Endothelial cell of umbilical vein (primary cell): ENCODE measurements at places on chromosomes 16 and 17. TPM values are rescaled to one million over a fixed set of nuclear protein-coding genes. Genes with fewer than 3 reads are reported as not detected.

DNA sequence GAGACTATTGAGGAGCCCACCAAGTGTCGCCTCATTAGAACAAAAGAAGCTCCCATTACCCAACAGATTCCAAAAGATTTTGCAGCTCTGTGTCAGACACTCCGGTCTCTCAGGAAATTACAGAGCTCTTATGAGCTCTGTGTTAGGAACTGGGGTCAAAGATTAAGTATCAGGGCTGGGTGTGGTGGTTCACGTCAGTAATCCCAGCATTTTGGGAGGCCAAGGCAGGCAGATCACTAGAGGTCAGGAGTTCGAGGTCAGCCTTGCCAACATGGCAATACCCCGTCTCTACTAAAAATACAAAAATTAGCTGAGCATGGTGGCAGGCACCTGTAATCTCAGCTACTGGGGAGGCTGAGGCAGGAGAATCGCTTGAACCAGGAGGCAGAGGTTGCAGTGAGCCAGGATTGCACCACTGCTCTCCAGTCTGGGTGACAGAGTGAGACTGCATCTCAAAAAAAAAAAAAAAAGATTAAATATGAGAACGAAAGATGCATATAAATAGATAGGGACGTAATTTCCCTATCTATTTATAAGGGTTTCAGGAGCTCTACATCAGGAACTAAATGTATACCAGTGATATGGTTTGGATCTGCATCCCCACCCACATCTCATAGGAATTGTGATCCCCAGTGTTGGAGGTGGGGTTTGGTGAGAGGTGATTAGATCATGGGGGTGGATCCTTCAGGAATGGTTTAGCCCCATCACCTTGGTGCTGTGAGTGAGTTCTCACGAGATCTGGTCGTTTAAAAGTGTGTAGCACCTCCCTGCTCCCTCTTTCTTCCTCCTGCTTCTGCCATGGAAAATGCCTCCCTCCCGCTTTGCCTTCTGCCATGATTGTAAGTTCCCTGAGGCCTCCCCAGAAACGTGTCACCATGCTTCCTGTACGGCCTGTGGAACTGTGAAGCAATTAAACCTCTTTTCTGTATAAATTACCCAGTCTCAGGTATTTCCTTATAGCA lies 111.4 kb downstream of the PRKCA start:
- DNase-seq = no peak

GRCh38 chr16:31505483-31505882 lies 2.7 kb downstream of the RUSF1 start:
- no peak for DNase-seq

- no peak for DNase-seq
These were observed 14.1 kb upstream of the CIBAR2 start for GRCh38 chr16:85126394-85126704.

Gene GAST
- polyA plus RNA-seq = not detected in 2 replicates

GRCh38 chr17:8503807-8504206 lies 68.1 kb downstream of the NDEL1 start:
- DNase-seq = no peak

DNA sequence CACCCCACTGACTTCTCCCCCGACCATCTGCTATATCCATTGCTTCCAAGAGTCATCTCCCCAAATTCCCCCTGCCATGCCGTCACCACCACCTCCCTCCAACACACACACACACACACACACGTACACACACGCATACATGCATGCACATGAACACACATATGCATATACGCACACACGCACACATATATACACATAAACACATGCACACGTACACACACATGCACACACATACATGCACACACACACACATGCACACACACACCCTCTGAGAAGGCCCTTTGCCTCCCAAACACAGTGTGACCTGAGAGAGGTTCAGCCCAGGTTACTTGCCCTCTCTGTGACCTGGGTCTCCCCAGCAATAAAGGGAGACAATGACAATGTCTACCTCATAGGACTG lies 95.1 kb downstream of the ZNF423 start:
- DNase-seq = no peak

DNA sequence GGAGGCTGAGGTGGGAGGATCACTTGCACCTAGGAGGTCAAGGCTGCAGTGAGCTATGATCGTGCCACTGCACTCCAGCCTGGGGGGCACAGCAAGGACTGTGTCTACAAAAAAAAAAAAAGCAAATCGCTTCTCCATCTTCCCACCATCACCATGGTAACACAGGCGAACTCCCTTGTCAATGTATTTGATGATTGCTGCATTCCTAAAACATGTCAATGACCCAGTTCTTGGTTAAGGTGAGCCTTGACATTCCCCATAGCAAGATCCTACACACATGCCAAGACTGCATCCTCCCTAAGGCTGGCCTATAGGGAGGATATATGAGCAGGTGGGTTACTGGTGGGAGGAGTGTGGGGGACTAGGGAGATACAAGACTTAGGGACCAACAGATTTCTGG lies 12.2 kb downstream of the CNTNAP1 start:
- no peak for DNase-seq

DNA sequence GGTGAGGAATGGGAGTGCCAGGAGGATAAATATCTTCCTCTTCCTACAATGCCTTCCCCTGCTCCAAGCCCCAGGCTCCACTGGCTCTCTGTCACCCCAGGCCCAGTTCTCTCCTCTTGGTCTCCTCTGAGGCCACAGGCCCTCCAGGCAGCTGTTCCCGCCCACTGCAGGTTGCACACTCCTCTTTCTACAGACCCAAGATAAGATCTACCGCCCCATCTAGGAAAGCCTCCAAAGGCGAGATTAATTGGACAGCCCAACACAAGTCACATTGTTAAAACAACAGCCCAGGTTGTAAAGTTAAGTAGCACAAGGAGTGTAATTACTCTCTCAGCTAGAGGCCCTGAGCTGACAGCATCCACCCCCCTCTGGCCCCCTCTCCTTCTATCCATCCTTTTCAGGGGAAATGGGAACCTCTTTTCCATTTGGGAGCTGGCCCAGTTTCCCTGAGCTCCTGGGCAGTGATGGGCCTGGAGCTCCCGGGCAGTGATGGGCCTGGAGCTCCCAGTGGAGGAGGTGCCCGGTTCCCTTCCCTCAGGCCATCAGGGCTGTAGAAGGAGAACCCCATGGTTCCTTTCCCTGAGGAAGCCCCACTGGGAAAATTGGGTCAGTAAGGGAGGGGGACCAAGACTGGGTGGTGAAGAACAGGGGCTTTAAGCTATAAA lies 7.3 kb downstream of the DLX4 start:
- no peak for DNase-seq

Gene CCL16
- polyA plus RNA-seq = 0.18 TPM in 1 of 2 replicates, not detected in the other

GRCh38 chr16:5446623-5447240 lies 349.1 kb upstream of the EEF2KMT start:
- no peak for DNase-seq

Gene ADORA2B
- polyA plus RNA-seq = 8.8 and 10.1 TPM in 2 replicates

- DNase-seq = no peak
These were observed 4.2 kb upstream of the GNA13 start for GRCh38 chr17:65060631-65061254.

GRCh38 chr17:77370586-77370985 lies 229.8 kb downstream of the SEC14L1 start:
- DNase-seq = no peak

GRCh38 chr16:88456356-88457292 lies 3.5 kb downstream of the ZFPM1 start:
- DNase-seq = no peak

DNA sequence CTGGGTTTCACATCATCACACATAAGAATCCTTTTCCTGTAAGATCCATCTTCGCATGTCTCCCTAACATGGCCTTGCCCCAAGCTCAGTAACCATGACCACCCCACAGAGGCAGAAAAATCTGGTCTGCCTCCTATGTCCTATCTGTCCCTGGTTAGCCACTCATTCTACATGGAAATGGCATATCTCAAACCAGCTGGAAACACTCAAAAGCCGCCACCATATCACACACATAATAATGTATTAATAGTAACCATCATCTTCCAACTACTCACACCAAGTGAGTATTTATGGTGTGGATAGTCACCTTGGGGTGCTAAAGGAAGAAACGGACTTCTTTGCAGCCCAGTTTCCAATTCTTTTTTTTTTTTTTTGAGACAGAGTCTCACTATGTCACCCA lies 11.4 kb downstream of the FAM117A start:
- no peak for DNase-seq

Gene RNF227
- polyA plus RNA-seq = 0.76 TPM in 2 replicates

Gene ZNF597
- 0.72 and 0.75 TPM in 2 replicates for polyA plus RNA-seq

DNA sequence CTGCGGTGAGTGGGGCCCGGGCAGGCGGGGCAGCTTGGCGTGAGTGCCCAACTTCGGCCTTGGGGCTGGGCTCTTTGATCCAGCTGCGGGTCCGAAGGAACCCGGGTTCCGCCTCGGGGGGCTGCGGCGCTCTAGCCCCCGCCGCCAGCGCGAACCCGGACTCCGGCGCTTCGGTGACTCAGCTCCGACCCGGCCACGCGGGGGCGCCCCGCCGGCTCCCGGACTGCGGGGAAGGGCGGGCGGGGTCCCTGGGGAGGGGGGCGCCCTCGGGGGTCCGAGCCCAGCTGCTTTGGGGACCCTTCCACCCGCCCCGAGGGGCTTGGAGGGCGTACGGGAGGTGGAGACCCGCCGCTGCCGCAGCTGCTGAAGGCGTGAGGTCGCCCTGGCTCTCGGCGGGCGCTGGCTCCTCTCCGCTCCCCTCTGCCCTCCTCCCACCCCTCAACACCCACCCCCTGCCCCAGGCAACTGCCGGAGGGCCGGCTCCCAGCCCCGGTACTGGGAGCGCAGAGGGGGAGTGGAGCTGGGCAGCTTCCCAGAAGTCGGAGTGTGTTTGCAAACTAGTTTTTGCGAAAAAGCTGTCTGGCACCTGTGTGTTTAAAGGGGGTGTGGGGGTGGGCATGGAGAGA lies 516 bp downstream of the CPNE2 start:
- DNase-seq = peak; percentile 48

- DNase-seq = no peak
These were observed 12.1 kb downstream of the ATP2C2 start for GRCh38 chr16:84380405-84380804.

GRCh38 chr16:3716831-3717234 lies 491 bp downstream of the TRAP1 start:
- peak; percentile 32 for DNase-seq

GRCh38 chr16:50822671-50823070 lies 80.8 kb downstream of the CYLD start:
- DNase-seq = no peak

GRCh38 chr17:12406623-12407215 lies 259.0 kb upstream of the MYOCD start:
- no peak for DNase-seq

- no peak for DNase-seq
These were observed 28.4 kb upstream of the ZFPM1 start for GRCh38 chr16:88424587-88425235.

- no peak for DNase-seq
These were observed 4.3 kb upstream of the HSF5 start for GRCh38 chr17:58492238-58493121.

Gene GALNS
- 21.8 and 23.2 TPM in 2 replicates for polyA plus RNA-seq

Gene HAP1
- 0.07 and 0.11 TPM in 2 replicates for polyA plus RNA-seq

GRCh38 chr17:74119049-74119580 lies 84.4 kb upstream of the RPL38 start:
- no peak for DNase-seq

DNA sequence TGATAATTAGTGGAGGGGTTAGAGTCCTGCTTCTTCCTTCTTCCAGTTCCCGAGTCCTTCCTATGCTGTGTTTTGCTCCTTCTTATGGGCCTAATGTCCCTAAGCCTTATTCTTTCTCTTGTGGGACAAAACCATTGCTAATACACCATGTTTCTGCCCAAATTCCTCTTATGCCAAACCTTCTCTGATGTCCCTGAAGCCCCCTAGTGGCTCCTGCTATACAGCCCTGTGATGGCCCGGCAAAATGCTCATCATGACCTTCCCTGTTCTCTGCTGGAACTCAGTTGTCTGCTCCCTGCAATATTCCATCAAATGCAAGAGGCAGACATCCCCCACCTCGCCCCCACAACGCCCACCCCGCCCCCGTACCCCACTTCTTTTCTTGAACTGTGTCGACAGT lies 171.6 kb downstream of the CDH11 start:
- DNase-seq = no peak

GRCh38 chr17:44071772-44072171 lies 1.2 kb downstream of the G6PC3 start:
- DNase-seq = peak; percentile 15

Gene CACNG1
- polyA plus RNA-seq = not detected in 2 replicates

Gene HOXB7
- 23.5 and 24.2 TPM in 2 replicates for polyA plus RNA-seq

GRCh38 chr17:54900457-54901229 lies at the start of gene TOM1L1:
Gene TOM1L1 (plus strand): TSS chr17:54900852. CDS start chr17:54900866, 14 bp downstream.
- DNase-seq = no peak

GRCh38 chr16:89090669-89091426 lies 2.8 kb upstream of the ACSF3 start:
- DNase-seq = no peak

Gene SLC25A11
- 95.2 and 110 TPM in 2 replicates for polyA plus RNA-seq

GRCh38 chr16:64051824-64052223 lies 1070.0 kb downstream of the CDH11 start:
- peak; percentile 19 for DNase-seq

DNA sequence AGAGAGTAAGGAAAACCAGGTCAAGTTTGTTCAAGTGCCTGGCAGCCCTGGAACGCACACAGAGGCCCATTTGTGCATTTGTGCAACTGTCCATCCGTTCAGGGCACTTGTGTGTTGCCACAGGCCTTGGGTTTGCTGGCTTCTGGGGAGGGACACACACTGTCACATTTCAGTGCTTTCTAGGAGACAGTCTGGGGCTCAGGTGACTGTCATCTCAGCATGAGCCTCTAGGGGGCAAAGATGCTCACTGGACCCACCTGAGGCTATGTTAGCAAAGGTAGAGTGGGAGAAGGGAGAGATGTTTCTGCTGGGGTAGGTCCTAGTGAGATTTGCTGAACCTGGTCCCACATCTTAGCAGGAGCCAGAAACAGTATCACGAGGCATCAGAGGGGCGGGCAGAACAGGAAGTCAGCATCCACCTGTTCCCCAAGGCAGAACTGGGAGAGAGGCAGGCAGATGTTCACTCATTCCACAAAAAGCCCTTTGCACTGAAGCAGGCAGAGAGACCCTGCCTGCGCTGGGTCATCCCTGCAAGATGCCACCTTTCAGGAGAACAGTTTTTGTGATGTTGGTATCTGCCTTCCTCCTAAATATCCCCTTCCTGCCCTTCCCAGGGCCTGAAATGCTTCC lies 48.5 kb downstream of the RAI1 start:
- no peak for DNase-seq

- no peak for DNase-seq
These were observed 70.2 kb upstream of the NETO2 start for GRCh38 chr16:47213761-47214440.
